ENCODE measurements at places on chromosomes 1 and 21.

- DNase-seq, result no peak
Observed at GRCh38 chr21:38716942-38717341, 88.8 kb upstream of the ETS2 start.

DNA sequence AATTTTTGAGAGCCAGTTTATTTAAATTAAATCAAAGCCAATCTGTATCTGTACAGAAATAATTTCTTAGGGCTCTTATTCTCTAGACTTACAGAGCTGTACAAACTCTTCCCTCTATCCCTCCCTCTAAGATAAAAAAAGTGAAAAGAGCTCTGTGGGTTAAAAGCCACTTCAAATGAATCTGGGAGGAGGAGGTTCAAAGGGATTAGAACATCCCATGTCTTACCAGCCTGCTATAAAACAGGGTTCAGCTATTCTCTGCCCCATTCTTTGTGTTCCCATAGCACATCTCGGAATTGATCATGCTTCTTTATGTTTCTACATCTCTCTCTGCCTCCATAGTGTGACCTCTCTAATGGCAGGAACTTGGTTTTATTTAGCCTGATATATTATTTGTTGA is 19.4 kb downstream of the KIAA0319L start:
- DNase-seq, result no peak

DNA sequence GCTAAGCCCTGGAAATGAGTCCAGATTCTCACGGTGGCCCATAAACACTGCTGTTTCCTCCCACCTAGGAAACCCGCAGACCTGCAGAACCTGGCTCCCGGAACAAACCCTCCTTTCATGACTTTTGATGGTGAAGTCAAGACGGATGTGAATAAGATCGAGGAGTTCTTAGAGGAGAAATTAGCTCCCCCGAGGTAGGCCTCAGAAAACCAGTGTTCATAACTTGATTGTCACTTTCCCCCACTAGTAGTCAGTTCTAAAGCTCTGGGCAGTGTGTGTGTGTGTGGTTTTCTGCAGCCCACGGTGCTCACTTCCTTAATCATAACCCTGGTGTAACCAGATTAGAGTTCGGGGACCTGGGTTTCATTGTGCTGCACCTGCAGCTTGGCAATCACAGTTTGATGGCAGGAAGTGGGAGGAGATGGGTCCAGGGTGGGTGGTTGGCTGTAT is 39.1 kb downstream of the CLIC6 start:
- no peak for DNase-seq

- DNase-seq, result no peak
Observed at GRCh38 chr1:53500204-53501064, 41.2 kb downstream of the DMRTB1 start.

DNA sequence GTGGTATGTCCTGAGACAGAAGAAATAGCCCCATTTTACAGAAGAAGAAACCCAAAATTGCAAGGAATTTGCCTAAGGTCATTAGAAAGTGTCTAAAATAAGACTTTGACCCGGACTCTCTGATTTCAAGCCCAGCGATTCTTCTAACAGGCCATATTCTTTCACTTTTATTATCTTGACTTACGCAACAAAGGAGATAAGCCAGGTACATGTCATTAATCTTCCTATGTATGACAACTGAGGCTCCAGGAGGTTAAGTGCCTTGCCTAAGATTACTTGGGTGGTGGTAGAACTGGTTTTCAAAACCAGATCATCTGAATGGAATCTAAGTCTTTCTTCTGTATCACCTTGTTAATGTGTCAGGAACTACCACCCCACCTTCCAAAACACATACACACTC is 124.3 kb downstream of the PBX1 start:
- no peak for DNase-seq

GRCh38 chr21:24046829-24047443 is 1560.3 kb downstream of the MRPL39 start:
- no peak for DNase-seq

- DNase-seq, result no peak
Observed at GRCh38 chr1:59619557-59619956, 195.2 kb upstream of the HOOK1 start.

DNA sequence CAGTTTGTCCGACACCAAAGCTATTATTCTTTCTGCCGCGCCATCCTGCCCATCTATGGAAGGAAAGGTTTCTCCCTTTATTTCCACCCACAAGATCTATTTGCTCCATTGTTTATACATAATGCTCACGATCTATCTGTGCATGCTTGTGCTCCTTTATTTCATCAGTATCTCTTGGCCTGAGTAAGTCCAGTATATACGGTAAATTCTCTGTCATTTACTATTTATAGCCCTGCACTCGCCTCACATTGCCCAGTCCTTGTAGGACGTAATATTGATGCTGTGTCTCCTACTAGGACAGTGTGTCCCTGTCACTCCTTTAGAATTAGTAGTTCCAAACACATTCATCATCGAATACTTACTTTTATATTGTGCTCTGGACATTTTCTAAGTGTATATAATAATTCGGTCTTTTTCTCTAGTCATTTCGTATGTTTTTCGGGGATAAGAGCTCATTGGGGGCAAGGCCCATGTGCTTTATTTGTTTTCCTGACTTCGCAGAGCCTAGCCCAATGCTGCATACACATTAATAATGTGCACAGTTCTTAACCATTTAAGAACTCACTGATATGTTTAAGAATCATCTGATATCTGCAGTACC is 3.1 kb upstream of the NID1 start:
- no peak for DNase-seq

DNA sequence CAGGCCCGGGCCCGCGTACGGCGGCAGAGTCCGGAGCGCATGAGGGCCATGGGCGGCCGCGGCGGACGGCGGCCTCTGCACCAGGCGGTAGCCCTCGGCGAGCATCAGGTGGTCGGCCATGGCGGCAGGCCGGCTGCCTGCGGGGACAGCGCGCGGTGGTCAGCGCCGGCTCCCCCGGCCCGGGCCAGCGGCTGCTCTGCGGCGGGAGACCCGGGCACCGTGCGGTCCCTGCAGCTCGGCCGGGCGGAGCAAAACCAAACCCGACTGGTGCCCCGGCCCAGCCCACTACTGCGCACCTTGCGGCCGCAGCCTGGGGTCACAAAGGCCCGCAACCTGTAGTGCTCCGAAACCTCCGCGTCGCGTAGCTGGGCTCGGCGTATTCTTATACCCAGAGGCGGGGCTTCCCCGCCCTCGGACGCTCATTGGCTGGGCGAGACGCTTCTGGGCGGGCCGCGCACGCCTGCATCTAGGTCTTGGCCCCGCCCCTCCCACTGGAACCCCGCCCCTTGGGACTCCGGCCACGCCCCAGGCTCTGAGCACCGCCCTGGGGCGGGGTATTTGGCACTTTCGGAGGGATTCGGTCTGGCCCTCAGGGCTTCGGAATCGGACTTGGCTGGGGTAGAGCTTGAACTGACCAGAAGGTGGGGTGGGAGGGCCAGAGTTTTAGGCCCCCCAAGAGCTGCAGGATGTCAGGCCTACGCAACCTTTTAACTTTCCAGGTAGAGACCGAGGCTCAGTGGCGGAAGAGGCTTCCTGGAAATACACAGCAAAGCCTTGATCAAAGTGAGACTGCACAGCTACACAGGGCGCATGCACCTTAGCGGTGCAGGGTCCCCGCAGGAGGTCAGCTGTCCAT is at the start of gene CITED4:
CITED4 (minus strand) TSS at position 356 of the 856 bp plus-strand sequence; CDS start at position 120, 236 bp downstream.
- DNase-seq, result peak; percentile 97

DNA sequence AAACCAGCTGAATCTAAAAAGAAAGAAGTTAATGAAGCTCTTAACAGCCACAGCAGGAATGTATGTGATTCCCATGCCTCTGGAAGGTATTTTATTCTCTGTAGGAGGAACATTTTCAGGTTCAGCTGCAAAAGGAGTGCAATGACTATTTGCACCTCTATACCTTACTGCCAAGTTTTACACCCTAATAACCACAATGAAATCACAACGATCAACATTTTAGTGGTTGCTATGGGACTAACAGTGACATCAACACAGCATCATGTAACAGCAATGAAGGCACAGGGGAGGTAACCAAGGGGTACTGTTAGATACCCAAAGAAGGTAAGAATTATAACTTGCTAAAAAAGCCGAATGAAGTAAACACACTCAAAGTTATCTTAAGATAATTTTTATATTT is 116.3 kb upstream of the HP1BP3 start:
- no peak for DNase-seq

- no peak for DNase-seq
Observed at GRCh38 chr21:33783187-33783979, 132.2 kb downstream of the ATP5PO start.

DNA sequence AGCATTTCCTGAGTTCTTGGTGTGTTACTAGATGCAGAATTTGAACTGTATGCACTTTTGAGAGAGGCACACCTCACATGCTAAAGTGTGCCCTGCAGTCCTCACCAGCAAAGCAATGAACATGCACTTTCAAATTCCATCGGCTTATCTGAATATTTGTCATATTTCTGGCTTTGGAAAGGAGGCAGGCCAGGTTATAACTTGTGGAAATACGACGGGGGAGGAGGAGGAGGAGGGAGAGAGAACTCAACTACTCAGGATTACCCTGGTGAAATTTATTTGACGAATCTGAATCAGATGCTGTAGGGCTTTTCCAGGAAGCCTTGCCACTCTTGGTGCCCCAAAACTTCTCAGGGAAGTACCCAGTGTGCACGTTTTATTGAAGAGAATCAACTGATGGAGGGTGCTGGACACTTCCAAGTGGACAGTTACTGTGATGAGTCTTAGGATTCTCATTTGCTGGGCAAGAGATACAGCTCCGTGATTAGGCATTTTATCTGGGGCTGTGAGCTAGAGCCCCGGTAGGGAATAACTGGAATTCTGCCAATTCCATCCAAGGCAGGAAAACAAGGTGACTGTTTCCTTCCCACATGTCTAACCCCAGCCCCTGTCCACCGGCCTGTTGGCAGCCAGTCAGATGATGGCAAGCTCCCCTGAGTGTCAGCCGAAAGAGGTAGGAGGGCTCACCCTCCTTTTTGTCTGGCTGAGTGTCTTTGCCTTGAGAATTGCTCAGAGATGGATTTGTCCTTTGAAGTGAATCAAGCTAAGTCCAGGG is 3.8 kb downstream of the PDPN start:
- DNase-seq, result no peak

DNA sequence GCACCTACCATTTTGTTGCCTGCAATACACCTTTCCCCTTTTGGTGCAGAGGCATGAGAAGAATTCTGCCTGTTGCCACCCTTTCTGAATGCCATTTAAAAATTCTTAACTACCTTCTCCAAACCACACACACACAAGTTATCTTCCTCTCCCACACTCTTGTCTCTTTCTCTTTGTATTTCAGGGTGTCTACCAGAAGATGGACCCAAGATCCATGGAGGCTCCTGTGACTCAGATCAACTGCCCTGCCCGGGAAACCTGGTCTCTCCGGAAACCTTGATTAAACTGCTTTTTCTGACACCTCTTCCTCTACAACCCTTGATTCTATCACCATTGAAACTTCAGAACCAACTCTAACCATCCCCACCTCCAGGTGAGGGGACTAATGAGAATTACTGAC is 2.4 kb upstream of the TARS2 start:
- no peak for DNase-seq

GRCh38 chr1:40381268-40382107 is 8.0 kb downstream of the SMAP2 start:
- no peak for DNase-seq

GRCh38 chr1:170076199-170076598 is 1.7 kb upstream of the KIFAP3 start:
- no peak for DNase-seq

DNA sequence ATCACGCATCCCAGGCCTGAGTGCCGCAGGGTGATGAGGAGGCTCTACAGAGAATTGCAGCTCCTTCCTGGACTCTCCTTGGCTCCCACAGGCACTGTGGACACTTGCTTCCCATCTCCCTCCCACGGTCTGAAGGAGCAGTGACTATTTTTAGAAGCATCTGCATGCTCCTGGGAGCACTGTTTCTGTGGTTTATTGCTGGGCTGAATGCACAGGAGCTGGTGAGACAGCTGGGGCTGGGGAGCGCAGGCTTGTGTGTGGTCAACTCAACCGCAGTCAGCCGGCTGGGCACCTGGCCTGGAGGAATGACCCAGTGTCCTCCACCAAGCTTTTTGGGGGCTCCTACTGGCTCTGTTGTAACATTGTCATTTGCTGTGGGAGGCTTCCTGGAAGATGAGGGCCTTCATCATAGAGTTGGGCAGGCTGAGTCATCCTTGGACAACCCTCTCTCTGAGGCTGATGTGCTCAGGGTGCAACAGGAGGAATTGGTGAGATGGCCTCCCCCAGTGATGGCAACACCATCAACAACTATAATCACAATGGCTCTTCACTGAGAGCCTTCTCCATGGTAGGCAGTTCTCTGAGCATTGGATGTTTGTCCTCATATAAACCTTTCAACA is 1.7 kb downstream of the NFASC start:
- DNase-seq, result no peak
